ENCODE measurements at places on chromosomes 16 and 17. TPM values are rescaled to one million over a fixed set of nuclear protein-coding genes. Genes with fewer than 3 reads are reported as not detected.

WFDC1 gene
- polyA plus RNA-seq: 1.1 TPM

MAP3K3 gene
- 27.6 TPM for polyA plus RNA-seq

- DNase-seq: no peak
These were observed 13.5 kb upstream of the CALB2 start for GRCh38 chr16:71345031-71345430.

- DNase-seq: no peak
These were observed 36.1 kb upstream of the DLX4 start for GRCh38 chr17:49932901-49933300.

DNA sequence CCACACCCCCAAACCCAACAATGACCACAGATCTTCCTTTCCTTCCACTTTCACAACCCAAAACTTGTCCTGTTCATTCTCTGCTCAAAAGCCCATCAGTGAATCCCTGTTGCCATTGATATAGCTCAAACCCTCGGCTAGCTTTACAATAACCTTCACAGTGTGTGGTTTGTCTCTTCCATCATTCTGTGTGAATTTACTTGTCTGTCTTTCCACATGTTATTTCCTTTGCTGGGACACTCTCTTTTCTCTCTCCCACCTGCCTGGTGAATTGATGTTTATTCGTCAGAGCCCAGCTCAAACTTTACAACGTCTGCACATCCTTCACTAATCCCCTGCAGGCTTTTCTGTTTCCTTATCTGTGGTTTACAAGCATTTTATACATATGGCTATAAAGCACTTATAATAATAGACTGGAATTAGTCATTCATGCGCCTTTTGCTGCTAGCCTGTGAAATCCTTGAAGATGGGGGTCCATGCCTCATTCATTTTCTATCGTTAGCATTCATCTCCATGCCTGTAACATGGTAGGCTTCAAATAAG, 114.4 kb downstream of the CDH13 start:
- no peak for DNase-seq

TBX21 gene
- polyA plus RNA-seq: 0.15 TPM

DNA sequence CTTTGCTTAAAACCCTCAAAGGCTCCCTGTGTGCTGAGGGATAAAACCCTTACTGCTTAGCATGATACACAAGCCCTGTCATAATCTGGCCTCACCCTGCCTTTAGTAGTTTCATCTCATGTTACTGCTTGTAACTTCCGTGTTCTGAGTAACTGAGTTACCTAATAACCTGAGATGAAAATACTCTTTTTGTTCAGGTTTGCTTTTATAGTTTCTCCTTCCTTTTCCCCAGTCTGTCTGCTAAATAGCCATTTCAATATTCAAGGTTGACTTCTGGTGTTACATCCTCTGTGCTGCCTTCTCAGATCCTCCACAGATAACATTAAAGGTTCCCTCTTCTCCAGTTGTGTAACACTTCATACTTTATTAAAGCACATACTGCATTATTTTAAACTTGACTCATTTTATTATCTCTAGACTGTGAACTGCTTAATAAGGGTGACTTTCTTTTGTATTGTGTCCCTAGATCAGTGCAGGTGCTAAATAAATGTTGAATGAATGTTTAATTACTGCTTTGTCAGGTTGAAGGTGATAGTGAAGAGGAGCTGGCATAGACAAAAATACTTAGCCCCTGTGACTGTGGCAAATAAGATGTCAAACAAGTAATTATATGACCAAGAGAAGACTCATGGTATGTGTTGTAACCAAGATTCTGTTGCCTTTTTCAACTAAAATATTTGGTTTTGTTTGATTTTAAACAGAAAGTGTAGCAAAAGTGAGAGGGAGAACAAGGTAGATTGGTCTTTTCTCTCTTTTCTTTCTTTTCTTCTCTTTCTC, 47.8 kb downstream of the NFAT5 start:
- DNase-seq: no peak

DNA sequence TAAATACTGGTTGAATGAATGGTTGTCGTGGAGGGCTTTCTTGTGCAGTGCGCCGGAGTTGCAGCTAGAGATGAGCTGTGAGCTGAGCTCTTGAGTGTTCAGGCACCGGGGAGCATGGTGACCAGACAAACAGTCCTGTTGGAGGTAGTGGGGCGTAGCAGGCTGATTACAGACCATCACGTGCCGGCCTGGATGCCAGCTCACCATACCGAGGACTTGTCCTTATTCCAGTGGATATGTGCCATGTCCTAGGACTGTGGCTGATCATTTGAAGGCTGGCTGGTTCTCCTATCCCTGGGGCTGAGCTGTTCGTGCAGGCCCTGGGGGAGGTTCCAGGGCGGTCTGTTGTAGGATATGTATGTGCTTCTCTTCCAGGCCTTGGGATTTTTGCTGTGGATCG, 60.0 kb downstream of the ABCC1 start:
- DNase-seq: no peak

NEUROD2 gene
- 0.05 TPM for polyA plus RNA-seq

DNA sequence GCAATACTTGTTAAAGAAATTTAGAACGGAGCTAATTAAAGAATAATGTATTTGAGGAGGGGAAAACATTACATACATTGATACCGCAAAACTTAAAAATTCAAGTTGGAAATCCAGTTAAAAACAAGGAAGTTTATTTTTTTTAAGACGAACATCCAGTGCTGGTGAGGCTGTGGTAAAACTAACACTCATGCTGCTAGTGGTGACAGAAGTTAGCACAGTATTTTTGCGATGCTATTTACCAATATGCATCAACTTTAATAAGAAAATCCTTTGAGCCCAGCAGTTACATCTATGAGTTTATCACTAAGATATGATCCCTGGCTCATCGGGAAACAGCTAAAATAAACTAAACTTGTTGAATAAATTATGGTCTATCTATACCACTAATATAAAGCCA, 31.7 kb downstream of the GSPT1 start:
- DNase-seq: no peak

DNA sequence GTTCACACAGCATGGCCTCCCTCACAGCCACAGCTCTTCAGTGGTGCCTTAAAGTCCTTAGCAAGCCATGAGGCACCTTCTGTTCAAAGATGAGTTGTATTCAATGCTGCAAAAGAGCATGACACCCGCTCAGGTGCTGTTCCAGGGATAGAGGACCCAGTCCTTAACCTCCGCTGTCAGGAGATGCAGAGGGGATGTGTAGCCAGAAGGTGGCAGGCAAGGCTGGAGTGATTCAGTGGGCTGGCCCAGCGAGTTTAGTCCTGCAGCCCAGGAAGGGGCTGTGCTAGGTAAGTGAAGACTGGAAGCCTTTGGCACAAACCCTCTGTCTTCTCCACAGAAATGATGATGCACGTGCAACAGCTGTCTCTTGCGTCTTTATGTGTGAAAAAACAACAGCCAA, 25.0 kb upstream of the ADAM11 start:
- no peak for DNase-seq

Measured in hindlimb muscle (tissue), 1 donor.